Stimulated activated CD4-positive, alpha-beta T cell treated with anti-CD3 and anti-CD28 coated beads, Interleukin-15, amount 100 ng/mL, for 1 hour (primary cell): ENCODE measurements at places on chromosomes 3 and 15.
A peak's percentile ranks its signal among the peaks of the same experiment; 100 is the strongest.

- no peak for DNase-seq
Observed at GRCh38 chr15:95409626-95410310, 920.7 kb upstream of the NR2F2 start.

DNA sequence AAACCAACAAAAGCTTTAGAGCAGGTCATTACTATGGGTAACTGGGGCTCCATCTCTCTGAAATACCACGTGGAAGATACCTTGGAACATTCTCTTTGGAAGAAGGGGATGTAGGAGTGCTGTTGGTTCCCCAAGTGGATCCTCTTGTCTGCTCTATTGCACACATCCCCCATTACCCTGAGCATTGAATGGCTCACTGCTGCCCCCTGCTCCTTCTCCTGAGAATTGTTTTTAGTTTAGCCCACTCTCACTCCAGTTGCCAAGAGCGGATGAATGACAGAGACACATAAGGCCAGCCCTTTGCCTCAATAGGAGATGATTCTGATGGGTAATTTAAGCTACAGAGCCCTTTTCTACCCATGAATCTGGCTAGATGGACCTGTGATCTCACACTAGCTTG lies 135.6 kb upstream of the SUCLG2 start:
- peak; percentile 28 for DNase-seq

DNA sequence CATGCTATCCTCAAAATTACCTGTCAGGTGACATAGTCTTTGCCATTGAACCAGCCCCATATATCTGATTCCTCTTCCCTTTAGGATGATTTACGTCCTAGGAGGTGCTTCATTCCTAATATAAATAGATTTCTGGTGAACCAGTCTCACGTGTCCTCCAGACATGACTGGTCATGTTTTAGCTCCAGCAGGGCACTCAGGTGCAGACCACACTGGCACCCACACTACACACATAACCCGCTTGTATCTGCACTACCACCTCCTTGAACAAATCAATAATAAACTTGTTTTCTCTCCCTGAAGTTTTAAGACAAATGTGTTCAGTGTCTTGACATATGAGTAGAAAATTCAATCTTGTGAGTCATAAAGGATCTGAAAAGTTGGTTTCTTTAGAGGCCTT lies 155.5 kb downstream of the GOLIM4 start:
- DNase-seq: no peak

GRCh38 chr15:98202256-98202655 lies 241.8 kb downstream of the ARRDC4 start:
- DNase-seq: no peak

DNA sequence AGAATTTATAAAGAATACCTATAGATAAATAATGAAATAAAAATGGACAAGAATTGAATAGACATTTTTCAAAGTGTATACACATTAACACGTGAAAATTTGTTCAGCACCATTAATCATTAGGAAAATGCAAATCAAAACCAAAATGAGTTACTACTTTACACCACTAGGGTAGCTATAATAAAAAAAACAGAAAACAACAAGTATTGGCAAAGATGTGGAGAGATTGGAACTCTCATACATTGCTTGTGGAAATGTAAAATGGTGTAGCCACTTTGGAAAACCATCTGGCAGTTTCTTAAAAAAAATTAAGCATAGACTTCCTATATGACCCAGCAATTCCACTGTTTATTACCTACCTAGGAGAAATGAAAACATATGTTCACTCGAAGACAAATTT lies 172.8 kb upstream of the P2RY1 start:
- no peak for DNase-seq

- no peak for DNase-seq
Observed at GRCh38 chr3:62363275-62363674, 10.1 kb downstream of the FEZF2 start.

- no peak for DNase-seq
Observed at GRCh38 chr3:113659101-113659541, 37.3 kb downstream of the USF3 start.

- no peak for DNase-seq
Observed at GRCh38 chr15:56146756-56147155, 96.9 kb downstream of the RFX7 start.

GRCh38 chr15:27854601-27855000 lies 244.5 kb downstream of the OCA2 start:
- no peak for DNase-seq

- no peak for DNase-seq
Observed at GRCh38 chr3:171387062-171387461, 73.1 kb downstream of the TNIK start.

DNA sequence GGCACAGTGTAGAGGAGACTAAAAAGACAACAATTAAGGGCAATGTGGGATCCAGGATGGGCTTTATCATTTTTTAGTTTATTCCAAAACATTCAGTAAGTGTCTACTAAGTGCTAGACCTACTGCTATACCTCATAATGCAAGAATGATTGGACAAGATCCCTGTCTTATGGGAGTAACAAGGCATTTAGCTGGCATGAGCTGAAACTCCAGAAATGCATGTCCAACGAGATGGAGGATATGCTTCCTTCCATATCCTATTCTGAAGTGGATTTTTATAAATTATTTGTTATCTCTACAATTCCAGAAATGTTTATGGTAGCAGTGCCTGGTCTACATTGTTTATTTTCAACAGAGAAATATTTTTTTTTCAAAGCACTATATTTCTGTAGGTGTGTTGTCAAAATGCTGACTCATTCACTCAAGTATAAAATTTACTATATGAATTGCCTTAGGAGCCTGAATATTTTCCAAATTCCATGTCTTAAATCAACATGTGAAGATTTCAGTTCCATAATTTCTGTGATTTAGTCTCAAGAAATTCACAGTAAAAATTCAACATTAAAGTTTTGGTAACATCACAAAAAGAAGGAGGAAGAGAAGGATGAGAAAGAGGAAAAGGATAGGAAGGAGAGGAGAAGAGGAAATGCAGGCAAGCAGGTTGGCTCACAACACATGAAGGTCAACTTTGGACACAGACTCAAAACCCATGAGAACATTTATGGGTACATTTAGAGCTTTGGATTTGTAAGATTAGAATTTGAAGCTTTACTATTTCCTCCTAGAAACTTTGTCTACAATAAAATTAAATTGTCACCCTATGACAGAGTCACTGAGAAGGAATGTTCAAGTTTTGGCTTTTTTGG lies 88.6 kb downstream of the P3H2 start:
- no peak for DNase-seq

GRCh38 chr15:65525622-65526021 lies 4.6 kb upstream of the HACD3 start:
- DNase-seq: no peak

DNA sequence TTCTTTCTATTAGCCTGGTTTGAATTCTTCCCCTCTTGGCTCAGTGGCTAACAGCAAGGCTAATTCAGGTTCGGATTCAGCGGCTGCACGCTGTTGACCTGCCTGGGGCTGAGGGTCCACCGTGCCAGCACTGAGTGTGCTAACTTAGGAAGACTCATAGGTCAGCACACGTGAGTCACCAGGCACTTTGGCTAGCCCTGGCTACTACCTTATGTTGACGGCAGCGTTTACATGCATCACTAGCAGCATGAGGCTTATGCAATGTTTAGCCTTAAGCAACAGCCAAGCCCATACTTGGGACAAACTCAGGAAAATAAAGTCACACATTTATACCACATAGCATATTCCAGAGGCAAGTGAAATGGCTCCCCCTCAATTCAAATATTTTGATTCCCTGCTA lies 137.7 kb downstream of the RAB11A start:
- DNase-seq: no peak

- DNase-seq: no peak
Observed at GRCh38 chr15:67524235-67524634, 3.3 kb downstream of the C15orf61 start.

- no peak for DNase-seq
Observed at GRCh38 chr15:52291204-52291603, 4.4 kb downstream of the MYO5C start.

DNA sequence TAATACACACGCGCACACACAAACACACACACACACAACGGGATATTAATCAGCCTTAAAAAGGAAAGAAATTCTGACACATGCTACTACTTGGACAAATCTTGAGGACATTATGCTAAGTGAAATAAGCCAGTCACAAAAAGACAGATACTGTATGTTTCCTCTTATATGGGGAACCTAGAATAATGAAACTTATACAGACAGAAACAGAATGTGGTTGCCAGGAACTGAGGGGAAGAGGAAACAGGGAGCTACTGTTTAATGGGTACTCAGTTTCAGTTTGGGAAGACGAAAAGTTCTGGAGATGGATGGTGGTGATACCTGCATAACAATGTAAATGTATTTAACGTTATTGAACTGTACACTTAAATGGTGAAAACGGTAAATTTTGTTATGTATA lies 20.2 kb downstream of the ICE2 start:
- DNase-seq: no peak

- DNase-seq: no peak
Observed at GRCh38 chr15:67720556-67721175, 104.6 kb upstream of the SKOR1 start.

DNA sequence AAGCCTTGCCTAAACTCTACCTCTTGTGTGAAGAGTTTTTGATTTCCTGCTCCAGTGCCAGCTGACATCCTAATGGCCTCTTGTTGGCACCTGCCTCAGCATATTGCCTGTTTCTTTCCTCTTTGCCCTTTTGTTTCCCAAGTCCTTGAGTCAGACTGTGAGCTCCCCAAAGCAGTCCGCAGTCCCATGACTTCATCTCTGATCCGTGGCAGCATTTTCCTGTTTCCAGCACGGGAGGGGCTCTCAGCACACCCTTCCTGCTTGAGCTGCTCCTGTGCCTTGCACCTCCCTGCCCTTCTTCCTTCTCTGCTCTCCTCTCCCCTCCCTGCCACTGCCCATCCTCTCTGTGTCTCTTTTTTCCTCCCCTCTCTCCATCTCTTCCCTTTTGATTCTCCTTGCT lies 179.6 kb downstream of the EPHB1 start:
- DNase-seq: no peak

DNA sequence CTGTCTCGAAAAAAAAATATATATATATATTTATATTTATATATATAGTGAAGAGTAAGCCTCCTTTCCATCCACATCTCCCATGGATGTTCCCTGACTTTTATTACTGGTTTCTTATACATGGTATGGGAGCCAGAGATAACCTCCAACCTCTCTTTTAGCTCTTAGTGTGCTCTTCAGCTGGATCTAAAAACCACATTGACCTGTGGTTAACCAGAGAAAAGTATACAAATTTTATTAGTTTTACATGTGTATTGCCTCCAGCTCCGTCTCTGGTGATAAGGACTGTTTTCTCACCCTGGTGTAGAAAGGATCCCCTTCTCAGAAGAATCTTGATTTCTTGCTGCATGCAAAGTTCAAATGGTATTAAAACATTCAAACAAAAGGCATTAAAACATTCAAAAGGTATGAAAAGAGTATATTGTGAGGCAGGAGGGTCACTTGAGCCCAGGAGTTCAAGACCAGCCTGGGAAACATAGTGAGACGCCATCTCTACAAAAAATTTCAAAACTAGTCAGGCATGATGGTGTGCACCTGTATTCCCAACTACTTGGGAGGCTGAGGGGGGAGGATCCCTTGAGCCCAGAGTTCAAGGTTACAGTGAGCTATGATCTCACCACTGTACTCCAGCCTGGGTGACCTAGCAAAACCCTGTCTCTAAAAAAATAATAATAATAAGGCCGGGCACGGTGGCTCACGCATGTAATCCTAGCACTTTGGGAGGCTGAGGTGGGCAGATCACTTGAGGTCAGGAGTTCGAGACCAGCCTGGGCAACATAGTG lies 13.5 kb upstream of the TTBK2 start:
- DNase-seq: no peak

DNA sequence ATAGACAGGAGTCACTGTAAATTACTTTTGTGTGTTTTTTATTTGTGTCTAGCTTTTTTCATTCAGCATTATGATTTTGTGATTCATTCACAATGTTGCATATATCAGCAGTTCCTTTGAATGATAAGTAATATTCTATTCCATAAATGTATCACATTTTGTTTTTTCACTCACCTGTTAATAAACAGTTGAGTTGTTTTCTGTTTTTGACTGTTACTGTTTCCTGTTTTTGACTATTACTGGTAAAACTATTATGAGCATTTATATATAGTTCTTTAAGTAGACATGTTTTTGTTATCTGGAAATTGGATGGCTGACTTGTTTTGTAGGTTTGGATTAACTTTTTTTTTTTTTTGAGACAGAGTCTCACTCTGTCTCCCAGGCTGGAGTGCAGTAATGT lies 138.4 kb downstream of the RSRC1 start:
- DNase-seq: no peak

- DNase-seq: no peak
Observed at GRCh38 chr3:129606636-129607390, at the start of gene PLXND1. Gene PLXND1 (minus strand): TSS chr3:129606676. CDS start chr3:129606639, 37 bp downstream.

GRCh38 chr3:149321640-149322039 lies 11.8 kb downstream of the TM4SF18 start:
- DNase-seq: no peak

DNA sequence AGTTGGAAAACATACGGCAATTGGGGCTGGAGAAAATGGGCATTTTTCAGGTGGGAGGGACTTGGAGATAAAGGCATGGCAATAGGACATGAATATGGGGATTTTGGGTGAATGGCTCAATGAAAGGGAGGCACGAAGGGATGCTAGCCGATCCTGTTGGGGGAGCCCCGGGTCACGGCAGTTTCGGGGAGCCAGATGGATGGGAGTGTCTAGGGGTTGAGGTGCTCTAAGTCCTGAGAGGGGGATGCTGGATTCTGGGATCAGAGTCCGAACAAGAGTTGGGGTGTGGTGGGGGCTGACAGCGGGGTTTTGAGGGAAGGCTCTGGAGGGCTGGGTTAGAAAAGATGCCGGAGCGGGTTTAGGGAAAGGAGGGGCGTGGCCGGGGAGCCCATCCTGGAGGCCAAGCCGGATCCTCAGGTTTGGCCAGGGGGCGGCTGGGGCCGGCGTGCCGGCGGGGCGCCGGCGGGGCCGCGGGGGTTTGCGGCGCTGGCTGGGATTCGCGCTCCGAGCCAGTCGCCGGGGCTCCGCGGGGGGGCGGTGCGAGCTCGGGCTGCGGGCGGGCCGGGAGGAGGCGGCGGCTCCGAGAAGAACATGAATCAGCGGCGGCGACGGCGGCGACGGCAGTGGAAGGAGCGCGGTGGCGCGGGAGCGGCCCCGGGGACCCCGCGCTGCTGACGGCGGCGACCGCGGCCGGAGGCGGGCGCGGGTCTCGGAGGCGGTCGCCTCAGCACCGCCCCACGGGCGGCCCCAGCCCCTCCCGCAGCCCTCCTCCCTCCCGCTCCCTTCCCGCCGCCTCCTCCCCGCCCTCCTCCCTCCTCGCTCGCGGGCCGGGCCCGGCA lies at the start of gene TYRO3:
Gene TYRO3, plus strand, starts transcription at position 813 of the 839 bp plus-strand sequence. CDS start 46 bp downstream, outside the sequence.
- peak; percentile 53 for DNase-seq

DNA sequence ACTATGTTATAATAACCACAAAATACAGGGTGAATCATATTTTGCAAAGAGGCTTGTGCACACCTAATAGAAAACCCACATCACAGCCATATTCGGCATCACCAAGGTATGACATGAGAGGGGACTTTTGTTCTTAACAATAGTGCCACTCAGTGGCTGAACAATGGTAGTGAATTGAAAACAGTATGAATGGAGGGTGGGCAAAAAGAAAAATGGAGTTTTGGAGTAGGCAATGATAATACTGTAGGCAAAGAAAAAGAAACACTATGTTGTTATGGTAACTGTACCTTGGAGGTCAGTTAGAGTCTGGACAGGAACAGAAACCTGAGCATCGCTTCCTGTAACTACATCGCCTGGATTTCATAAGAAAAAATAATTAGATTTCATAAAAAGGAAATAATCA lies 348.6 kb downstream of the PLCL2 start:
- DNase-seq: no peak
